ENCODE measurements at places on chromosomes 11 and 22.

- DNase-seq: no peak
These were observed 454.1 kb upstream of the CADM1 start for GRCh38 chr11:115958089-115959000.

GRCh38 chr22:35627267-35628041 is 10.3 kb upstream of the MB start:
- DNase-seq: peak; percentile 91

- DNase-seq: no peak
These were observed 37.0 kb downstream of the ARHGAP1 start for GRCh38 chr11:46663277-46663940.

- DNase-seq: no peak
These were observed 14.3 kb upstream of the FSHB start for GRCh38 chr11:30216534-30216933.

- peak; percentile 77 for DNase-seq
These were observed 5.9 kb downstream of the RANGAP1 start for GRCh38 chr22:41280065-41280464.

DNA sequence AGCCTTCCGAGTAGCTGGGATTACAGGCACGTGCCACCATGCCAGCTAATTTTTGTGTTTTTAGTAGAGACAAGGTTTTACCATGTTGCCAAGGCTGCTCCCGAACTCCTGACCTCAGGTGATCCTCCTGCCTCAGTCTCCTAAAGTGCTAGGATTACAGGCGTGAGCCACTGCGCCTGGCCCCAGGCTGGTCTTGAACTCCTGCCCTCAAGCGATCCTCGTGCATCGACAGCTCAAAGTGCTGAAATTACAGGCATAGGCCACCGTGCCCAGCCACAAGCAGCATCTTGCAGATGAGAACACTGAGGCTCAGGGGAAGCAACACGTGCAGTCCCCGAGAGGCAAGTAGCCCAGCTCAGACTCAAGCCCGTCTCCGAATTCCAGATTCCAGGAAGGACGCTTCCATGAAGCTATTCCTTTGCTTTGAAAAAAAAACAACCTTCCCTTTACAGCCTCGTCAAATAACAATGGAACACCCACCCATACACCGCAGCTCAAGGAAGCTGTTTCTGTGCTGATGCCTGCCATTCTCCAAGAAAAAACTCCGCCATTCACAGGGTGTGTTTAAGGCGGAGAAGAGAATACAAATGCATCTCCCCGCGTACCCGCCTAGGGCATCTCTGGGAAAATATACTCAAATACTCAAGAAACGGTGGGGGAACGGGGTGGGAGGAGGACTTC is 34.5 kb upstream of the PDGFB start:
- DNase-seq: no peak

DNA sequence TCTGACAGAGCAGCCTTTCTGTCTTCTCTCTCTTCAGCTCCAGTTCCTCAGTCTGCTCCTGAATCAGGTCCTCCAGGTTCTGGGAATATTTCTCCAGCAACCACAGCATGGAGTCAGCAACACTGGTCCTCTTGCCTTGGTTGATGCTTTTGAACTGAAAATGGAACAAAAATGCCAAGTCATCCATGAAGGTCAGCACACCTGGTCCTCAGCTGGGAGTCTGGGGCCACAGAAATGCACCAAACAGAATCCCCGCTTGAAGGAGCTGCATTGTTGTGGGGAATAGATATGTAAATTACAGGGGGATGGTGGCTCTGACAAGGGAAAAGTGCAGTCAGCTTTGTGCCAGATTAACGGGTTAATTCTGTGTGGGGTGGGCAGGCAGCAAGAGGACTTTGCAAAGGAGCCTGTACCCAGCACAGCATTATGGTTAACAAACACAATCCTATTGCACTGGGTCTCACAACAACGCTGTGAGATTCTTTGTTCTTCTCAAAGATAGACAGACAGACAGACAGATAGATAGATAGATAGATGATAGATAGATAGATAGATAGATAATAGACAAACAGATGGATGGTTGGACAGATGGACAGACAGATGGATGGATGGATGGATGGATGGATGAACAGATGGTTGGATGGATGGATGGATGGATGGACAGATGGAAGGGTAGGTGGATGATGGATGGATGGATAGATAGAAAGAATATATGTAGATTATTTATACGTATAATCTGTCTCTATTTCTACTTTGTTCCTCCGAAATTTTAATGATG is 33.8 kb upstream of the LRRC32 start:
- DNase-seq: no peak

DNA sequence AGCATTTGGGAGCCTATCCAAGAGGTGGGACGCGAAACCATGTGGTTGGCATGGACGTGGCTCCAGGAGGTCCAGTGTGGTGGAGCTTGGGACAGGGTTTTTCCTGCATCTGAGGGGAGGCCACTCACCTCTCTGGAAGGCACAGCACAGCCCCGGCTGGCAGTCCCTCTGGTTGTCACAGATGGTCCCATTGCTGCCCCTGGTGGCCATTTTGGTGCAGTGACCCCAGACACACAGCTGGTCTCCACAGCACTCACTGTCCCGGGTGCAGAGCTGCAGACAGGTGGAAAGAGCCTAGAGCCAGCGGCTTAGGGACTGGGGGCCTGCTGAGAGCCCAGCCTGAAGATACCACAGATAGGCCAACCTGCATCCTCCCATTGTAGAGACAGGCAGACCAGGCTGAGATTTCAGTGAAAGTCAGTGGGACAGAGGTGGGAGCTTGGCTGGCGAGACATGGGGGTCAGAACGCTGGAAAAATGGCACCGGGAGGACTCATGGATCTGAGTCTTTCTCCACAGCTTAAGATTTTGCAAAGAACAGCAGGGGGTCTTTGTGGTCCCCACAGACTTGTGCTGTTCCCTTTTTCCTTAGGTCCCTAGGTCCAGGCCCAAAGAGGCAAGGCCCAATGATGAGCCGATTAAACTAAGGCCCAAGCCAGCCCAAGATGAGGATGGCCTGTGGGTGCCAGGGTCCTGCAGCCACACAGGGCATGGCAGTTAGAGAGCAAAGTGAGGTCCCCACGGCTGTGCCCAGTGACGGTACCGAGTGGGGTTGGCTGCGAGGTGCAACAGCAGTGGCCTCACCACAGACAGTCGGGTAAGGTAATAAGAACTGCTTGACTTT is 41.4 kb downstream of the DKK3 start:
- DNase-seq: peak; percentile 42

DNA sequence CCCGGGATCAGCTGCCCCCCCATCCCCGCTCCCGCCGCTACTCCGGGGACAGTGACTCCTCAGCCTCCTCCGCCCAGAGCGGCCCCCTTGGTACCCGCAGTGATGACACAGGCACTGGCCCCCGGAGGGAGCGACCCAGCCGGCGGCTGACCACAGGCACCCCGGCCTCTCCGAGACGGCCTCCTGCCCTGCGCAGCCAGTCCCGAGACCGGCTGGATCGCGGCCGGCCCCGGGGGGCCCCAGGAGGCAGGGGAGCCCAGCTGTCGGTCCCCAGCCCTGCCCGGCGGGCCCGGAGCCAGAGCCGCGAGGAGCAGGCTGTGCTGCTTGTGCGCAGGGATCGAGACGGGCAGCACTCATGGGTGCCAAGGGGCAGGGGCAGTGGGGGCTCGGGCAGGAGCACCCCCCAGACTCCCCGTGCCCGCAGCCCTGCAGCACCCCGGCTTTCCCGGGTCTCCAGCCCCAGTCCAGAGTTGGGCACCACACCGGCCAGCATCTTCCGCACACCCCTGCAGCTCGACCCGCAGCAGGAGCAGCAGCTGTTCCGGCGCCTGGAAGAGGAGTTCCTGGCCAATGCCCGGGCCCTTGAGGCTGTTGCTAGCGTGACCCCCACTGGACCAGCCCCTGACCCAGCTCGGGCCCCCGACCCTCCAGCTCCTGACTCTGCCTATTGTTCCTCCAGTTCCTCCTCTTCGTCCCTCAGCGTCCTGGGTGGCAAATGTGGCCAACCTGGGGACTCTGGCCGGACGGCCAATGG is 3.9 kb downstream of the RASL10A start:
- DNase-seq: no peak

- no peak for DNase-seq
These were observed 25.2 kb downstream of the RPS6KA4 start for GRCh38 chr11:64384028-64384737.

GRCh38 chr11:18526130-18526520 is 617 bp downstream of the TSG101 start:
- no peak for DNase-seq

- DNase-seq: no peak
These were observed 116.7 kb upstream of the NCAM1 start for GRCh38 chr11:112844517-112844916.

DNA sequence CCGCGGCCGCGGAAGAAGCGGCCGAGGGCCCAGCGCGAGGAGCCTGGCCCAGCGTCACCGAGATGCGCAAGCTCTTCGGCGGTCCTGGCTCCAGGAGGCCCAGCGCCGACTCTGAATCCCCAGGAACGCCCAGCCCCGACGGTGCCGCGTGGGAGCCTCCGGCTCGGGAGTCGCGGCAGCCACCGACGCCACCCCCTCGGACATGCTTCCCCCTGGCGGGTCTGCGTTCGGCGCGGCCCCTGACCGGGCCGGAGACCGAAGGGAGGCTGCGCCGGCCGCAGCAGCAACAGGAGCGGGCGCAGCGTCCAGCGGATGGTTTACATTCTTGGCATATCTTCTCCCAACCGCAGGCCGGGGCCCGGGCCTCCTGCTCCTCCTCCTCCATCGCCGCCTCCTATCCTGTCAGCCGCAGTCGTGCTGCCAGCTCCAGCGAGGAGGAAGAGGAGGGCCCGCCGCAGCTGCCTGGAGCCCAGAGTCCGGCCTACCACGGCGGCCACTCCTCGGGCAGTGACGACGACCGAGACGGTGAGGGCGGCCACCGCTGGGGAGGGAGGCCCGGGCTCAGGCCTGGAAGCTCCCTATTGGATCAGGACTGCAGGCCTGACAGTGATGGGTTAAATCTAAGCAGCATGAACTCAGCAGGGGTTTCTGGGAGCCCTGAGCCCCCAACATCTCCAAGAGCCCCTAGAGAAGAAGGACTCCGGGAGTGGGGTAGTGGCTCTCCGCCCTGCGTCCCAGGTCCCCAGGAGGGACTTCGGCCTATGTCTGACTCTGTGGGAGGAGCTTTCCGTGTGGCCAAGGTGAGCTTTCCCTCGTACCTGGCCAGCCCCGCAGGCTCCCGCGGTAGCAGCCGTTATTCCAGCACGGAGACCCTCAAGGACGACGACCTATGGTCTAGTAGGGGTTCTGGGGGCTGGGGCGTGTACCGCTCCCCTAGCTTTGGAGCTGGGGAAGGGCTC is 1.2 kb downstream of the ARHGEF17 start:
- DNase-seq: peak; percentile 96

DNA sequence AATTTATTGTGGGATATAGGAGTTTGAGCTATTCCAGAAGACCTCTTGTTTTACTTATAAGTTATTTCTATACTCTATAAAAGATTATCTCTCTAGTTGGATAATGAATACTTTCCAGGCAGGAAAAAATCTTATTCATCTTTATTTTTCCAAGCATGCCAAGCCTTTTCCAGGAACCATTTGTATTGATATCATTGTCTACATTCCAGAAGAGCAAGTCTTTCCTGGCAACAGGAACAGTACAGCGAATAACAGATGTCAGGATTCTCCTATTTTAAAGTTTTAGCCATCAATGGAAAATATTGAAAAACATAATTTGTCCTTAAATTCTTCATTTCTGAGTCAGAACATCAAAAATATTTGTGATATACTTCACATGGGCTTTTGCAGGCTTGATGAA is 5.2 kb upstream of the NXPE1 start:
- DNase-seq: no peak

DNA sequence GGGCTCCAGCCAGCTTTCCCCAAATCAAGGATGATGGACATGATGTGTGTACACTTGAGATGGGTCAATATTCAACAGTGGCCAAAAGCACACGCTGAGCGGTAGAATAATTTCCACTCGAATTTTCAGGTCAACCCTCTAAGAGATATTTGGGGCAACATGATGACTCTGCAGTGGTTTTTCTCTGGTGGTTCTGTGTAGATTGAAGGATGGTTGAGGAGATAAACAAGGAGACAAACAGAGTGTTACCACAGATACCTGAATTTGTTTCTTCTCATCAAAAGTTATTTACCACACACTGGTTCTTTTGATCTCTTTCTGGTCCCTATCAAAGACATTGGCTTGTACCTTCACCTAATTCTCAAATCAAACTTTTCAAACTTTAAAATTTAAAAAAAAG is 242.0 kb downstream of the ETS1 start:
- DNase-seq: no peak

GRCh38 chr11:30159546-30159945 is 71.3 kb upstream of the FSHB start:
- DNase-seq: no peak

- DNase-seq: no peak
These were observed 184.0 kb upstream of the SORL1-AS1 start for GRCh38 chr11:121636800-121637176.

GRCh38 chr11:11265320-11265719 is 87.7 kb downstream of the CSNK2A3 start:
- DNase-seq: no peak

DNA sequence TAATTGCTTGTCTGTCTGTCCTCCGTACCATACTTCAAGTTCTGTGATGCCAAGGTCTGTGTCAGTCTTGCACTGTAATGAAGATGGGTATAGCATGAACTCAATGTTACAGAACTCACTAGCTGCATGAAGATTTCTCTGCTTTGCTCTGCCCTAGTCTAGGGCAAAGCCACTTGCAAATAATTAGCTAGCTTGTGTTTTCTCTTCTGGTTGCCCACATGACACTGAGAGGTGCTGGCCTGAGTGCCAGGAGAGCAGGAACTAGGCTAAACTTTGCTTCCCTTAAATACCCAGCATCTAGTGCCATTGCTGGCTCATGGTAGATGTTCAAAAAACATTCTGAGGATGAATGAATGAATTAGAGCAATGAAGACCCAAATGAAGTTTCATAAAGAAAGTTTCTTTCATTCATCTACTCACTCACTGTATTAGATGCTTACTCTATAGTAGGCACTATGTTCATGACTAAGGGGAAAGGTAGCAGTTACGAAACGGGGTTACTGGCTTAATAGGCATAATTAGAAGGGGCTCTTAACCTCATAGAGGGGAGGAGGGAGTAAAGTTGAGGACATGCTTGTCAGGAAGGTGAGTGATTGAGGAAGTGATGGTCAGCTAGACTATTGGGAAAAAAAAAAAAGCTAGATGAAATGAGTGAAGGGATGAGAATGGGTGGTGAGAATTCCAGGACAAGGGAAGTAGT is 4.4 kb upstream of the ENDOD1 start:
- DNase-seq: no peak
